ENCODE measurements at places on chromosomes 3 and 15.

DNA sequence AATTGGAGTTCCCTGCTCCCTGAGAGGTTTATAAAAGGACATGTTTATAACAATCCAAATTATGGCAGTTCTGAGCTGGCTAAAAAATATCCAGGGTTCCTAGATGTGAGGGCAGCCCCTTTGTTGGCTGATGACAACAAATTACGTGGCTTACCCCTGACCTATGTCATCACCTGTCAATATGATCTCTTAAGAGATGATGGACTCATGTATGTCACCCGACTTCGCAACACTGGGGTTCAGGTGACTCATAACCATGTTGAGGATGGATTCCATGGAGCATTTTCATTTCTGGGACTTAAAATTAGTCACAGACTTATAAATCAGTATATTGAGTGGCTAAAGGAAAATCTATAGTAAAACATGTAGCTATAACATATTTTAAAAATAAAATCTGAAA lies 13.9 kb downstream of the AADAC start:
- no peak for DNase-seq

DNA sequence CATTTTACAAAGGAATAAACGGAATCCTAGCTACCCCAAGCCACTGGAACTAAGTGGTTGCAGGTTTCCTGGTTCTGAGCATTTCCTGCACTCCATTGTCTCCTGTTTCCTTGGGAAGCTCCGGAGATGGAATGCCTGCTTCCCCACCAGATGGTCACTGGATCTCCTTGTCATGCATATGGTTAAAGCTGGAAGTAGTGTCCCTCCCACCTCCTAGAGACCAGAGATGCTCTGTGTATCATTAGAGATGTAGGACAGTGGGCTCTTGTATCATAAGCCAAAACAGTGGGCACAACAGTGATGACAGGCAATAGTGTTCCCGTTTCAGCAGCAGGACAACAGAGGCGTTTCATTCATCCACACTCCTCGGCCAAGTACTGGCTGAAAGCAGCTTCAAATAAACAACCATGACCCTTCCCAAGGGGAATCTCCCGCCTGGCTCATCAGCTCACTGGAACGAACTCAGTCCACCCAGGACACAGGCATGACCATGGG lies 136.2 kb upstream of the EIF1B start:
- DNase-seq: no peak

DNA sequence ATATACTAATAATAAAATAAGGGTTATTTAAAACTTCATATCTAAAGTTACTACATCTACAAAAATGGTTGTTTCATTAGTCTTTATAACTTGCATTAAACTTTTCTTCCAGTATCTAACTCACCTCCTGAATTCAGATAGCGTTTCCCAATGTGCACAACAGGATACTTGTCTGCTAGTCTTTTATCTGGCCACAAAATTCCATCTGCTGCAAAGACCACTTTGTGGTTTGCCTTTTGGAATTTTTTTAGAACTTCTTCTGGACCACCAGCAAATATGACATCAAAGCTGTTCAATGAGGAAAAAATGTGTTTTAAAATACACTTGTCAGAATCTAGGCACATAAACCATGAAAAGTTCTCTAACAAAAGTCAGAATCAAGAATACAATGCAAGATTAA lies 50.8 kb downstream of the PLOD2 start:
- no peak for DNase-seq

DNA sequence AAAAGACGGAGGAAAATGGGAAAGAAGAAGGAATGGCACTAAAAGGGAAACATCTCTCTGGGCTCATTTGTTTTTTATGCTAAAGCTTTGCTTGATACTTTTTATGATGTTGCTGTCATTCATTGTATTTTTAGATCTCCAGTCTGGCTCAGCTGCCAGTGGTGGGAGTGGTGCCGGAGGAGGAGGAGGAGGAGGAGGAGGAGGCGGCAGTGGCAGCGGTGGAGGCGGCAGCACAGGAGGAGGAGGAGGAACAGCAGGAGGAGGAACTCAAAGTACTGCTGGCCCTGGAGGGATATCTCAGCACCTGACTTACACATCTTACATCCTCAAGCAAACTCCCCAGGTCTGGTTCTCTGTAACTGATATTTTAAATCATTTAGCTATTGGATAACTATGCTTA lies 49.6 kb downstream of the MAP6D1 start:
- DNase-seq: no peak

DNA sequence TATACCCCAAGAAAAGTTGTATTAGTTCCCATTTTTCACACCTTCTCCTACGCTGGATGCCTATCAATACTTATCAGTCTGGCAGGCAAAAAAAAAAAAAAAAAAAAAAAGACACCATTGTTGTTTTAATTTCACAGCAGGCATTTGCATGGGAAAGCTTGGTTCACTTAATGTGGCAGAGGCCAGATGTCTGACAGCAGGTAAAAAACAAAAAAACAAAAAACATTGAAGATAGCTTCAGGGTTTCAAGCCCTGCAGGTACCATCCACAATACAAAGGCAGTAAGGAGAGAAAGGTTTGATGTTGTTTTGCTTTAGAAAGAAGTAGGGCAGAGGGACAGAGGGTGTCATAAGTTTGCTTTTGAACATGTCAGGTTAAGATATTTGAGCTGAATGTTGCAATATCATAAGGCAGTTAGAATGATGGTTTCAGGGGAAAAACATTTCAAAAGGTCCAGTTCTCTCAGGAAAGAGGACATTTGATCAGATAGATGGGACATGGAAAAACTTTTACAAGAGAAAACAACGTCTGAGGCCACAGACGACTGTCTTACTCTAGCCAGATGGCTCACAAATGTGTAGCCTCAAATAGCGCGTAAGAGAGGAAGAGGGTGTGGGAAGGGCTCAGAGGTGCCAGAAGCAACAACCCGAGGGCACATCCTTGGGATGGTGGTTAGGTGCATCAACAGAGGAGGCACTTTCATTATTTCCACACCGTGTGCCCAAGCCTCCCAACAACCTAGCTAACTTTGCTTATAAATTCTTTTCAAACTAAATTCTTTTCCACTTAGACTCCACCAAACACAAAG lies 25.7 kb downstream of the PCOLCE2 start:
- DNase-seq: no peak

DNA sequence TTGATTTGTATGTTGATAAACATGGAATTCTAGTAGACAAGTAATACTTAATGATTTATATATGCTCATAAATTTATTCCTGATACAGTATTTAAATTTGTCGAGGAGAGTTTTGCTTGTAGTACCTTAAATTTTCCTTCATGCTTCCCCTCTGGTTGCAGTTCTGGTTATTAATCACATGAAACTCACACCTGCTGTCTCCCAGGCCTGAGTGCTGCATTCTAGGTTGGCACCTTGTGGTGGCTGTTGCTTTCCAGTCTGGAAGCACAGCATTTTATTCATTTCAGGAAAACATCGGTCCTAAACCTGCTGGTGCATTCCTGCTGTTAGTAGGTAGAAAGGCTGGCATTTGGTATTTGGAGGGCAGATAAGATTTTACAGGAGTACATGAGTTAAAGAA lies 44.9 kb downstream of the ATP1B3 start:
- no peak for DNase-seq

DNA sequence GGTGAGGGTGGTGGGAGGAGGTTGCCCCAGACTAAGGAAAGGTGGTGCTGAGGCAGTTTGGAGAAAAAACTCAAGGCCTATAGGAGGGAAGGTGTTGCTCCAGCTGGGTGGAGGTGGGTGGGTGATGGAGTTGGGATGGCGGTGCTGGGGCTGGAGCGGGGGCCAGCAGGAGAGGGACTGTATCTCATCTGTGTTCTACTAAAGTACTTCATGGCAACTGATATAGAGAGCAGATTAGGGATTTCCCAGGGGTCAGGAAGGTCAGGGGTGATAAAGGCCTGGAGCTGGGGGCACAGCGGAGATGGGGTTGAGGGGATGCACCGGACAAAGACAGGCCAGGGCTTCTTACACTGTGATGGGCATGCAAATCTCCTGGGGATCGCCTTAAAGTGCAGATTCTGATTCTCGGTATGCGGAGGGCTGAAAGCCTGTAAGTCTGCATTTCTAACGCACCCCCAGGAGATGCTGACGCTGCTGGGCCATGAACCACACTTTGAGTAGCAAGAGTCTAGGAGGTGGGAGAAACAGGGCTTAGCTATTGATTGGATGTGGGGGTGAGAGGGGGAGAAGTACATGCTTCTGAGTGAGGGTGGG lies 4.2 kb downstream of the KLHL40 start:
- DNase-seq: no peak

DNA sequence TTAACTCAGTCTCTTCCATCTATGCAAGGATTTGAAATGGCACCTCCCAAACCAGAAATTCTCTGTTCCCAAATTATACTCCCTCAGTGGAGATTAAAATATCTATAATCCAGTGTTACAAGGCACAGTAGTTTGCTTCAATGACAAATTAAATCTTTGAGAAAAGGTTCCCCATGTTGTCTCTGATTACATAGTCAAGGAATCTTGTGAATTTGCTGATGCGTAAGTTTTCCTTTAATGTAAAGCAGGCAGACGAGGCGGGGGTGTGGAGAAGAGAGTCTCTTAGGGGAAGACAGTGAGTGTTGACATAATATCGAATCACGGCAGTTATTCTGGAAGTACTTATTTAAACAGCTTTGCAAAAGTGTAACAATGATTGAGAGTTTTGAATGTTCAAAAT lies 236.4 kb upstream of the RARB start:
- DNase-seq: no peak
